ENCODE measurements at places on chromosomes 7 and 10. TPM values are rescaled to one million over a fixed set of nuclear protein-coding genes. Genes with fewer than 3 reads are reported as not detected.

The FEZF1 gene
- total RNA-seq: not detected

The TMEM176A gene
- 69.7 TPM for total RNA-seq

The GJD4 gene
- not detected for total RNA-seq

The KIN gene
- total RNA-seq: 14.2 TPM
